ENCODE measurements at places on chromosomes 2 and 18.

DNA sequence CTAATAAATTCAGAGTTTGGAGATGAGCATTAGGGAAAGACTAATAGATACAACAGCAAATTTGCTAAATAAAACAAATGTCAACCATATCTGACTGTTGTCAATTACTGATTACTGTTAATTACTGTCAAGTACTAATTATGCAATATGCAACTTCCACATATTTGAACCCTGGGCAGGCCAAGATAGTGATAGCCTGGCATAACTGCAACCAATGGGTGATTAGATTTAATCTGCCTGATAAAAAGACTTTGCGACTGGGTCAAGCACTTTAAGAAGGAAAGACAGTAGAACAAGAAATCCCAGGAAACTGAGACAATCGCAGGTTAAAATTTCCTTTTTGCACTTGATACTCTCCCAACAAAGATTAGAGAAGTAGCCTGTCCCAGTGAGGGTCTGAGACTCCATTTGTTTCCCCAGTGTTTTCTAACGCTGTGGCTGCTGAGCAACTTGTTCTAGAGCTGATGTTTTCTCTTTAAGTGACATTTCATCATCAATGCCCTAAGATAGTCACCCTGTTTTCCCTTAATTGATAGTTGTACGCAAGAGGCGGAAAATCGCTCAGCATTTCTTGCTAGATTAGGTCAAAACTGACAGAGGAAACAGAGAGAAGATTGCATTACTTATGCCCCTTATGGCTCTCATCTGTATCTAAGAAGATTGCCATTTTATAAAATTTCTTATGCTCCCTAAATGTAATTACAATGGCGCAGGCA lies 17.8 kb downstream of the ARHGAP15 start:
- DNase-seq = no peak

- no peak for DNase-seq
Observed at GRCh38 chr2:31266804-31267203, 32.9 kb downstream of the EHD3 start.

- no peak for DNase-seq
Observed at GRCh38 chr18:45930963-45931362, 36.2 kb downstream of the EPG5 start.

DNA sequence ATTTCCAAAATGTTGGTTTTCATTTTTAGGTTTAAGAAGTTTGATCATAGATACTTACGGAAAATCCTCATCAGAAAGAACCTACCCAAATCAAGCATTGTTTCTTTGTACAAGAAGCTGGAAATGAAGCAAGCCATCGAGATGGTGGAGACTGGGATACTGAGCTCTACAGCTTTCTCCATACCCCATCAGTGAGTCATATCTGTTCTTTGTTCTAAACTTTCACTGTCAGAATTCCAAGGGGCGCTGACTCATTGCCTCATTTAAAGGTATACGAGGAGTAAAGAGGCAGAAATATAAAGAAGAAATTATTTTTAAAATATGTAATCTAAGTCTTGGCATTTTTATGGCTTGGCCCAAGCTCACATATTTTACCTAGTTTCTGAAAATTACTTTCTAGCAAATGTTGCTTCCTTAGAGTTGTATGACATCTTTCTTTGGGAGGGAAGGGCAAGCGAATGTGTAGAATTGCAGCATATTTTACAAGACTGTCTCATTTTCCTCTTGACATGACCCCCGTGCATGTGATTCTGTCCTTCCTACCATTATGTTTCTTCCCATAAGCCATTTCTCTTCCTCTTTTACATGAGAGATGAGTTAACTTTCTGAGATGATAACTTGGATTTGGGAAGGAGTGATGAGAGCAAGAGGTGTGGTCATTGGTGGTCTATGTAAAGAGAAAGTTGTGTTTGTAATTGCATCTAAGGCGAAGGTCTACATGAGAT lies 41.2 kb downstream of the SLC9A4 start:
- DNase-seq = peak; percentile 87

DNA sequence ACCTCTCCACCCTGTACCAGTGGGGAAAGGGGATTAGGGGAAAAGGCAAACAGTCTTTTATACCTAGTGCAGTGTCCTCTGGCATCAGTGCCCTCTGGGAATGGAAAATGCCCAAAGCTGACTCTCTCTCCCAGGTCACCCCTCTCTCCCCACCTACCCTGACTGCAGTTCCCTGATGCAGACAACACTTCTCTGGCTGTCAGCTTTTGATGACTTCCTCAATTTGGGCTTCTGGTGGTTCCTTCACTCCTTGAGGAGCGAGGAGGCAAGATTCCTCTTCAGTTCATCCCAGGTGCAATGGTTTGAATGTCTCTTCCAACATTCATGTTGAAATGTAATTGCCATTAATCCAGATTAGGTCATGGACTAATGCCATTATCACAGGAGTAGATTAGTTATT lies 19.7 kb upstream of the PPM1B start:
- DNase-seq = no peak

DNA sequence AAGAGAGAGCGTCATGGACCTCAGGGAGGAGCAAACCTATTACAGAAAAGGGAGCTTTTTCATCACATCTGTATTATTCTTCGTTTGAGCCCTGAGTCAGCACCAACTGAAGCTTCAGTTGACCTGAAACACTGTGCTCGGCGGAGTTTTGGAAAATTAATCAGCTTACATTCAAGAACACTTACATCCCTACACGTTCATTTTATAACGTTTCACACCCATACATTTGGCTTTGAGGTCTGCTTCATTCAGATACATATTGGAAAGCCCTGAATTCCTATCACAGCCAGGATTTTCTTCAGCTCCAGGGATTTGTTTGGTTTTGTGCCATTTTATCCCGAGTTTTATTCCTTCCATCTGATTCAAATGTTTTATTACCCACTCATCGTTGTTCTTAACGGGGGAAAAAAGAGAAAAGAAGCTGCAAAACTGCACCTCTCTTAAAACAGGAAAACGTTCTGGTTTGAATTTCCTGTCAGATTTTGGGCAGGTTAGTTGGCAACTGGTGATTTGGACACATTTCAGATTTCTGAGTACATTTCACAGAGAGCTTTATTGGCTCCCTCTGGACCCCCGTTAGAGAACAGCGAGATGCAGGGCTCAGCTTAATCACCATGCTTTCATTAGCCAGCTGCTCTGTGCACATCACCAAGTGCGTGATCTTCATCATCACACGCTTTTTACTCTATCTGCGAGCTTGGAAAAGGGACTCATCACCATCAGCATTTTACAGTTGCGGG lies 88.8 kb downstream of the CDC42EP3 start:
- DNase-seq = peak; percentile 46

DNA sequence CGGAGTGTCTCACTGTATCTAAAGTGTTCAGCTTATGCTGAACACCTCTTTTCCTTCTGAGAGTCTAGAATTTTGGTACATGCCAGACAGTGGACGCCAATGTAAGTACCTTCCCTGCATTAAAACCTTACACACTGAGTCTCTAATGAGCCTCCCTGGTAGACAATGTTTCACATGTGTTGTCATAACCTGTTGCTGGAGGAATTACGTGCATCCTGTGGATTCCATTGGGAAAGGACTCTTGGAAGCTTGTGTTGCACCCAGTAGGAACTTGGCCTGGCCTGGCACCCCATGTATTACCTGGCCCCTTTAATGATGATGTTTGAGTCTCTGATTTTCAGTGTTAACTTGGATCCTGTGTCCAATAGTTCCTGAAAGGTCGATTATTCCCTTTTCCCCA lies 20.5 kb downstream of the CHCHD5 start:
- no peak for DNase-seq

- no peak for DNase-seq
Observed at GRCh38 chr18:44802508-44802907, 121.8 kb downstream of the SETBP1 start.

GRCh38 chr2:25926984-25927756 lies 48.9 kb upstream of the ASXL2 start:
- DNase-seq = no peak

- DNase-seq = no peak
Observed at GRCh38 chr2:104863146-104863467, 9.2 kb downstream of the POU3F3 start.

GRCh38 chr2:98445683-98446581 lies 1.3 kb downstream of the INPP4A start:
- no peak for DNase-seq

- DNase-seq = no peak
Observed at GRCh38 chr18:2086439-2086838, 484.9 kb downstream of the METTL4 start.

GRCh38 chr2:190031969-190032618 lies 30.4 kb downstream of the MSTN start:
- DNase-seq = peak; percentile 4

- no peak for DNase-seq
Observed at GRCh38 chr2:233973786-233974185, 56.6 kb downstream of the TRPM8 start.

- peak; percentile 89 for DNase-seq
Observed at GRCh38 chr2:188788621-188789020, 185.6 kb upstream of the COL3A1 start.

DNA sequence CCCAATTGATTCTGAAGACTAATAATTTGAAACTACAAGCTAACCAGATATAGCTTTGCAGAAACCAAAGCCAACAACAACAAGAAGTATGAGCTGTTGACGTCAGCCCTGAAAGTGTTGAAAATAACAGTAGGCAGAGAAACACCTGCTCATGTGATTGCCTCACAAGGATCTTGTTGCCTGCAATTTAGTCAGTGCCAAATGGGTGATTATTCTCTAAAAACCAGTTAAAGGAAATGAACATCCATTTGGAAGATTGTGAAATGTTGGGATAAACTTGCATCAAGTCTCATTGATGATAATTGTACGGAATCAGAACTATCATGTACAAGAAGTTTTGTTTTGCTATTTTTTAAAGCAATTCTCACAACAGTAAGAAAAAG lies 2.8 kb downstream of the CYTIP start:
- no peak for DNase-seq

GRCh38 chr2:26969077-26969844 lies 1.2 kb upstream of the MAPRE3 start:
- DNase-seq = no peak

DNA sequence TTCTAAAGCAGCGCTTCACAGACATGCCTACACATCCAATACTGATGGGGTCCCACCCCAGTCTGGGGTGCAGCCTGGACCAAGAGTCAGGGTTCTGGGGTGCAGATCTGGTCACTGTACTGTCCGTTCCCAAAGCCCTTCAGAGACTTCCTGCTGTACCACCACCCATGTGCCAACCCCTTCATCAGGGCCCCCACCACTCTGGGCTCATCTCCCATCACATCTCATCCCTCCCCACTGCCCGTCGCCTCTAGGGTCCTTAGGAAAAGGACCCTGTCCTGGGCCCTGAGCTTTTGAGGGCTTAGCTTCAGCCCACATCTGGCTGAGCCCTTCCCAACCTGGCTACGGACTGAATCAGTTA lies 37.9 kb upstream of the ID2 start:
- DNase-seq = no peak
